ENCODE measurements at places on chromosomes 3 and 15. TPM values are rescaled to one million over a fixed set of nuclear protein-coding genes. Genes with fewer than 3 reads are reported as not detected.
A peak's percentile ranks its signal among the peaks of the same experiment; 100 is the strongest.

DNA sequence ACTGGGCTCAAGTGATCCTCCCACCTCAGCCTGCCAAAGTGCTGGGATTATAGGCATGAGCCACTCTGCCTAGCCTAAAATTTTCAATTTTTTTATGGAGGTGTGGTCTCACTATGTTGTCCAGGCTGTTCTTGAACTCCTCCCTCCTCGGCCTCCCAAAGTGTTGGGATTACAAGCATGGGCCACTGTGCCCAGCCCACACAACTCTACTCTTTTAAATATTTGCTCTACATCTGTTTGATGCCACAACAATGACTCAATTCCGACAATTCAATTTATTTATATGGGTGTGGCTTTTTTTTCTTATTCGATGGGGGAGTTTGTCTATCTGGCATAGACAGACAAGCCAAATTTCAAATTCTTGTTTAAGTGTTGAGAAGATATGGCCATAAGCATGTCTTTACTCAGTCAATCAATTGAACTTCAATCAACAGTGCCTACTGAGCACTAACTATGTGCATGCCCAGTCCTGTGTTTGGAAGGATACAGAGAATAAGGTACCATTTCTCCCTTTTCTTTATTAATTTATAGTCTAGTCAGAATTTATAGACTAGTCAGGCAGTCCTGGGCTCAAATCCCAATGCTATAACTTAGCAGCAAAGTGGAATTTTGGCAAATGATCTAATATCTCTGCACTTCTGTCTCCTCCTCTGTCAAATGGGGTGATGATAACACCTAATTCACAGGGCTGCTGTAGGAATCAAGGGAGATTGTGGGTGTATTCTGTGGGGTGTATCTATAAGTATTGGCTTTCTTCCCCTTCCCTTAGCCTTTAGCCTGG, 54.6 kb upstream of the PIAS1 start:
- DNase-seq = no peak

DNA sequence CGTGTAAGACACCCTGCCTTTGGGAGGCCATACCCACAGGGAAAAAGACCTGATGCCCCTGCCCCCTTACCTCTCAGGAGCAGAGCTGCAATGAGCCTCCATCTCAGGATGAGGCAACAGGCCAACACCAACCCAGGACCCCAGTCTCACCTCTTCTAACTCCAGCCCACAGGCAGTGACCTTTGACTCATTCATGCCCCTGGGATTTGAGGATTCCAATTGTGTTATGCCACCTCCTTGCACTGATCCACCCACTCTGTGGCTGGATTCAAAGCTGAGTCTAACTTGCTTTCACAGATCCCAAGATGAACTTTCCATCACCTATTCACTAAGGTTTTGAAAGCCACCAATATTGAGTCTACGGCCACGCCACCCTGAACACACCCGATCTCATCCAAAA, 64.7 kb downstream of the MINAR1 start:
- no peak for DNase-seq

GRCh38 chr15:78302579-78303312, 3.3 kb upstream of the SKIC8 start:
- DNase-seq = no peak

- DNase-seq = no peak
These were observed 125.0 kb downstream of the ZNF280D start for GRCh38 chr15:56608140-56608778.

- no peak for DNase-seq
These were observed 175.0 kb downstream of the CFAP20DC start for GRCh38 chr3:58874795-58875194.

DNA sequence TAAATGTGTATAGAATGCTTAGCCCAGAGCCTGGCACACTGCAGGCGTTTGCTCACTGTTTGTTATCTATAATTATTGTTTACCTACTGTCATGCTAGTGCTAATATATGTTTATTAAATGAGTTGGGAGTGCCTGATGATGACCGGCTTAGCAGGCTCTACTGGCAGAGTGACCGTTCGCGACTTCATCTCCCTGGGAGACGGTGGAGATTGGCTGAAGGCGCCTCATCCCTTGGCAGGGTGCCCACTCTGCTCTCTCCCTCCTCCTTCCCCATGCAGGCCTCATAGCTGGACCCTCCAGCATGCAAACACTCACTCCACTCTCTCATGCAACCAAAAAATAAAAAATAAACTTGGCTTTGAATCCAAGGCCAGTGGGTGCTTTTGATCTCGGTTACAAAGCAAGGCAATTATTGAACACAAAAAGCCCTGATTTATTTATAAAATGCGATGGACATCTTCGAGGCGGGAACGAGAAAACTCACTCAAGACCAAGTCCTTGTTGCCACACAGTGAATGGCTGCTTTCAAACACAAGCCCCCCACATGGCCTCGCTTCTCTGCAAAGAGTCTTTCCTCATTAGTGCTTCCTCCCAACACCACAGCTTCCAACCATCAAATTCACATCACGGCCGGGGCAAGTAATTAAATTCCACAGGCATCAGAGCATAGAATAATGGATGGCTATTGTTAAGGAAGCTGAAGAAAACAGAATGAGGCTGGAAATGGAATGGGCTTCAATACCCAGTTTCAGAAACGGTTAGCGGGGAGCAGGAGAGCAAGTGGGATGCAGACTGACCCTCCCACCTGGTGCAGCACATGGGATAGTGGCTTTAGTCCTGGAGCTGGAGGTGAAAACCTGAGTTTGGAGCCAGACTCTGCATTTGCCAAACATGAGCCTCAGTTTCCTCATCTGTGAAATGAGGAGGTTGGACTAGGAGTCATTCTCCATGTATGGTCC, 135.7 kb upstream of the RAD18 start:
- no peak for DNase-seq

- no peak for DNase-seq
These were observed 47.4 kb upstream of the VGLL4 start for GRCh38 chr3:11690863-11691766.

GRCh38 chr3:156311431-156311830, 191.1 kb downstream of the KCNAB1 start:
- no peak for DNase-seq

DNA sequence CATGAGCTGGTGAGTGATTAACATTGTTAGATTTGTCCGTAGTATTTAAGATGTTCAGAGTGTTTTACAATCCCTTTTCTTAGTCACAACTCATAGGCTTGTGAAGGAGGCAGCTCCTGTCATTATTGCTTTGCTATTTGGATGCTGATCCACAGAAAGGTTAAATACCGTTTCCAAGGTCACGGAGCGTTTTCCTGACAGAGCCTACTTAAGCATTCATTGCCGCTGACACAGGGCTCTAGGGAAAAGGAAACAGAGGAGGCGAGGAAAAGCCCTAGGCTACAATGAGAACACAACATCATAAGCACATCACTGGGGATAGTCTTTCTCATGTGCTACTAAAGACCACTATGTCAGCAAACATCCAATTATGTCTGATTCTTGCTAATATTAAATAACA, 38.5 kb upstream of the CPB1 start:
- no peak for DNase-seq

DNA sequence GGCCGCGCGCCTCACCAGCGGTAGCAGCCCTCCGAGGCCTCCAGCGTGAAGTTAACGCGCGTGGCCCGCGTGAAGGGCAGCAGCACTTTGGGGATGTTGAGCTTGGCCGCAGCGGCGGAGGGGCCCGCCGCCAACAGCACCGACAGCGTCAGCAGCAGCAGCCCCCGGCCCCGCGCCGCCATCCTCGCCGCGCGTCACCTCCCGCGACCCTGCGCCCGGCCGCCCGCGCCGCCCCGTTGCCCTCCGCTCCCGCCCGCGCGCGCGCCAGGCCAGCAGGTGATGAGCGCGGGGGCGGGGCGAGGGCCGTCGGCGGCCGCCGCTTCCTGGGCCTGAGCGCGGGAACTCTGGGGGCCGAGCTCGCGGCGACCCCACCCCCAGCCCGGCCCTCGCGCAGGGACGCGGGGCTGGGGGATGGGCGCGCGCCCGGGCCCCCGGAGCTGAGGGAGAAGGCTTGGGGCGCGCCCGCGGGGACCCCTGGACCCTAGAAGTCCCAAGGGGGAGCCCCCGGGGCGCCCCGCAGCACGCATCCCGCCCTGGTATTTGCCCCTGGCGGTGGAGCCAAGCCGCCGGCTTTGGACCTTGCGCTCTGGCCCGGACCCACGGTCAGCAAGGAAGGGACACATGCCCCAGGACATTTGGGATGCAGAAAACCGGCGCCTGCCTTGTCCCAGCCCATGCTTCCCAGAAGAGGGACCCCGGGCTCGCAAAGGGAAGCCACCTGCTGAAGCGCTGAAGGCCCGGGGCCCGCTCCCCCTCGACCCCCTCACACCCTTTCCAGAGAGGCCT, at the start of gene NUP210:
TSS of gene NUP210 (minus strand) at position 278 of the 786 bp plus-strand sequence. CDS start at position 182, 96 bp downstream.
- no peak for DNase-seq

GRCh38 chr15:55959744-55960447, 33.5 kb downstream of the NEDD4 start:
- no peak for DNase-seq

- DNase-seq = no peak
These were observed 32.2 kb upstream of the LACTB start for GRCh38 chr15:63089260-63090043.

DNA sequence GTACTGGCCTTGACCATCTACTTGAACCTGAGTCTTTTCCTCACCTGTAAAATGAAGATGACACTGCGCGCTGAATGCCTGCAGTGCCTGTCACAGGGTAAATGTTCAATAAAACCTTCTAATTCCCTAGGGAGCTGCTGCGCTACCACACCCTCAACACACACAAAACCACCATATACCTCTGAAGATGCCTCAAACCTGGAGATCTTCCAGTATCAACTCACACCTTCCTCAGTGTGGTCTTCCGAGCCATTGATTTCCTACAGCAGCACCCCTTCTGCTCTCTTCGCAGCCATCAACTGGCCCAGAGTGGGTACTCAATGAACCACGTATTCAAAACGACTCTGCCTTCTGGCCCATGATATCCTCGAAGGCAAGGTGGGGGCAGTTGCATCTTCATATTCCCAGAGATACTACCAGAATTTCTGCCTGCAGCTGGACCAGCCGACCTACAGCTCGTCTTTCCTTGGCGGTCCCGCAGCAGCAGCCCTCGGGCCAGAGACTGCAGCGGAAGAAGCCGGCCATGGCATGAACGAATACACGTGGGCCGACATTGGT, 695 bp downstream of the RPL32 start:
- DNase-seq = no peak

DNA sequence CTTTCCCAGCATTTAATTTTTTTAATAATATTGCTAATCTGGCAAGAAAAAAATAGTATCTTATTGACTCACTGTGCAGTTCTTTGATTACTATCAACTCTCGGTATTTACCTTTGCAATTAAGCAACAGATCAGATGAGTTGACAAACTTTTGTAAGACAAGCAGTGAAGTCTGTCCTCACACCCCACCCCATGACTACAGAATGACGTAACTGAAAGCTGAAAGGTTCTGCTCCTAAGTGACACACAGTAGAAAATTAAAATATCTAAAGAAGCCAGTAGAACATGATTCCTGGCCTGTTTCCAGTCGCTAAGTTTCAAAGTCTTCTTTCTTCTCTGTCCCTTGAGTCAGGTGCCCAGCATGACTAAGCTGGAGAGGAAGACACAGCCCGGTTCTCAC, 135.5 kb downstream of the STT3B start:
- no peak for DNase-seq

- DNase-seq = no peak
These were observed 68.3 kb upstream of the HERC1 start for GRCh38 chr15:63901912-63902670.

- DNase-seq = no peak
These were observed 37.8 kb downstream of the SLC24A1 start for GRCh38 chr15:65659502-65660052.

DNA sequence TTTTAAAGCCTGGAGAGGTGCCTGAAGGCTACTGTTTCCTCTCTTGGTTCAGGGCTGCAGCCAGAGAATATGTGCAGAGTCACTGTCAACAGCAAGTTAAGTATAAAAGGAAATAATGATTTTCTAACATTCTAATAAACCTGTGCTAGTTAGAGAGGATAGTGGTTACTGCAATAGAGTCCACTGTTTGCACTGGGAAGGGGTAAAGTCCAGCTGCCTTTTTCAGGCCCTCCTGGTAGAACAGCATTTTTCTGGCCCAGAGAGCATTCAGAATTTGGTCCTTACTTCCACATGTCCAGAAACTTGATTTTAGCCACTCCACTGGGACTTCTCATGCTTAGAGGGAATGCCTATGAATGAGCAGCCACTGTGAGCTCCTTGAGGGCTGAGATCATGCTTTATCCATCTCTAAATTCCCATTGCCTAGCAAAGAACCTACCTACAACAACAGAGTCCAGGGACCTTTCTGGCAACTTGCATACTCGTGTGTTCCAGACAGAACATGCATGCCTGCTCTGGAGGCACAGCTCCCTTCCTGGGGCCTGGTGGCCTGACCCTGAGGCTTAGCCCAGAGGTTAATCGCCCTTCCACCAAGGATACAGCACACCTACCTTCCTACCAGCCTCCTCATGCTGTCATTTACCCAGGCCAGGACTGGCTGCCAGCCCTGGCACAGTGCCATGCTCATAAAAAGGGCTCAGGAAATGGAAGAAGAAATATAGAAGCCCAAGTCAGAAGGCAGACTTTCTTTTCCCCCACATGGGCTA, 50.3 kb upstream of the ATP13A3 start:
- no peak for DNase-seq

GRCh38 chr3:37071921-37072320, 78.6 kb downstream of the MLH1 start:
- DNase-seq = no peak

- DNase-seq = no peak
These were observed 21.0 kb upstream of the CYP11A1 start for GRCh38 chr15:74388363-74388951.

DNA sequence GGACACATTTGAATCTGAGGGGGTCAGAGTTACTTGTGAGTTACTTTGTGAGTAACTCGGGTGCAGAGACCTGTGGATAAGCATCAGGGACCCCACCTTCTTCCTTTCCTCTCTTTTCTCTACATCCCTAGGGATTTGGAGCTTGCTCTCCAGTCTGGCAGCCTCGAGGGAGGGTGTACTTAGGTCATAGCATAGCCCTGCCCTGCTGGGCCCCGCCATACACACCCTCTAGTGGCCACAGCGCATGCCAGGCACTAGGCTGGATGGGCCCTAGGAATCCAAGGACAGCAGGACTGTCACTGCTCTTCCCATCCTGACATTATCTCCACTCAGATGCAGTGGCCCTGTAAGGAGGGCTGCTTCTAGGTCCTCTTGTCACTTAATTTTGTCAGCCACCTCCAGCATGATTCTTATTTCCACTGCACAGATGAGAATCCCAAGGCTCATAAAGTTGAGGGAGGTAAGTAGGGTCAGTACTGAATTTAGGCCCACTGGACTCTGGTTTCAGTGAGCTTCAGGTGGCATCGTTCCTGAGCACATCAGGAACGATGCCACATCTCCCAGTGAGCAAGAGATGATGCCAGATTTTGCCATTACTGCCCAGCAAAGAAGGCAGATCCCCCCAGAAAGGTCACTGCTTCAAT, 3.6 kb upstream of the SMAD6 start:
- DNase-seq = peak; percentile 76

DNAJA4 gene
- total RNA-seq = 70.0 TPM

SEMA6D gene
- total RNA-seq = 12.2 TPM

PLSCR4 gene
- total RNA-seq = 22.9 TPM

CCR2 gene
- 2.1 TPM for total RNA-seq

CXCR6 gene
- total RNA-seq = not detected

ABHD5 gene
- 16.4 TPM for total RNA-seq

LIPC gene
- 0.52 TPM for total RNA-seq

SYNPR gene
- total RNA-seq = 8.3 TPM

NIPA2 gene
- 28.1 TPM for total RNA-seq

PYGO1 gene
- 4.3 TPM for total RNA-seq

PTPRG gene
- total RNA-seq = 39.2 TPM

PRR20G gene
- total RNA-seq = not detected
